ENCODE measurements at places on chromosomes 7 and 10.

- no peak for DNase-seq
Measured at GRCh38 chr10:48901319-48901718, 38.3 kb downstream of the LRRC18 start.

DNA sequence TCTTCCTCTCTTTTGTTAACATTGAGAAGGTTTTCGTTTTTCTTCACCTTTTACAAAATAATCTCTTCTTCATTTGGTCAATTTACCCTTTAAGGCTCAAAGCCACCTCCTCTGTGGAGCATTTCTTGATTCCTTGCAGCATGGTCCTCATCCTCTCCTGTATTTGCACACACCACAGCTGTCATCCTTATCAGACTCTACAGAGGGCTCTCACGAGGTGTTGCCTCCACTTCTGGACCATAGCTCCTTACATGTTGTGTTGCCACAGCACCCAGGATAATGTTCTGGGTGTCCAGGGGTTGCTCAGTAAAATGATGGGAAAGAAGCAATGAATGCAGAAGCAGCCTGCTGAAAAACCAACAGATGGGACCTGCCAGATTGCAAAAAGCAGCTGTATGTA lies 192.8 kb downstream of the SH2D4B start:
- DNase-seq = no peak

DNA sequence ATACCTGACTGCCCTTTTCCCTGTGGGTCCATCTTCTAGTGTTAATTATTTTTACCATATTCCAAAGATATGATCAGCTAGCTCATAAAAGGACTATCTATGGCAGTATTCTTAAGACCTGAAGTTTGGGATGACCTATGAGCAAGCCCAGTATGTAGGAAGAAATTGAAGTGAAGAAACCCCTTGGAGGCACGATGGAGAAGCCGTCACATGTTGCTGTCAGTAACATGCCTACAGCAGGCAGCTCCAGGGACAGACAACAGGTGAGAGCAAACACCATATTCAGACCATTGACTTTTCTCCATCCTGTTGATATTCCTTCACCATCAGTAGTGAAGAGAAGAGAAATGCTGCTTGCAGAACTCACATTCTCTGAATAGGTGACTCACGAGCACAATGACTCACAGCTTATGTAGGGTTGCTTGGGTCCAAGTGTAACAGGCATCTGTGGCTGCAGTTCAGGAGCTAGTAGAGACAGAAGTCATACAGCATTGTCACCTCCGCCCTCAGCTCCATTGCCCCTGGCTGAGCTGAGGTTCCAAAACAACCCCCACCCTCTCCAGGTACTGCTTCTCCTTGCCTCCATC lies 8.4 kb upstream of the LYZL2 start:
- DNase-seq = no peak

DNA sequence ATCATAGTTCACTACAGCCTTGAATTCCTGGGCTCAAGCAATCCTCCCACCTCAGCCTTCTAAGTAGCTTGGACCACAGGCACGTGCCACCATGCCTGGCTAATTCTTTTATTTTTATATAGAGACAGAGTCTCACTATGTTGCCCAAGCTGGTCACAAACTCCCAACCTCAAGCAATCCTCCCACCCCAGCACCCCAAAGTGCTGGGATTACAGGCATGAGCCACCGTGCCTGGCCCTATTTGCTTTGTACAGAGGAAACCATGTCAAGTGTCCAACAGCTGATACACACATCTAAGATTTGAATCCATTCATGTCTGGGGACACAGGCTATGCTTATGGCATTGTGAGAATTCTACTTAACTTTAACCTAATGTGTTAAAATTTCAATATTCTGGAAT lies 29.9 kb upstream of the MPP7 start:
- no peak for DNase-seq

DNA sequence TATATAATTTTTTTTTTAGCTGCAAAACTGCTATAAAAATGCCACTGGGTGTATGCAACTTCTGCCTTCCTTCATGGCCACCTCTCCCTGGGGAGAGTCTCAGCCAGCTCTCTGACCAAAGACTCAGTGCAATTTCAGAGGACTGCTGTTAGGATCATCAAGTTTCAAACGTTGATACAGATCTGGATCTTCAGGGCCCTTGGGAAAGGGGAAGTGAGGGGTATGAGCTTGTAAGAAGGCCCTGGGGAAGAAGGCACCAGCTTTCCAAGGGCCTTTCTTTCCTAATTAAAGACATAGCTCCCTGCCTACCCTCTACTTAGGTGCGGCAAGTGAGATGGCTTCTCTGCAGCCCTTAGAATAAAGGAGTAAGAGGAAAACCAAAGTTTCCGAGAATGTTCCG lies 130.4 kb downstream of the CUL2 start:
- no peak for DNase-seq

DNA sequence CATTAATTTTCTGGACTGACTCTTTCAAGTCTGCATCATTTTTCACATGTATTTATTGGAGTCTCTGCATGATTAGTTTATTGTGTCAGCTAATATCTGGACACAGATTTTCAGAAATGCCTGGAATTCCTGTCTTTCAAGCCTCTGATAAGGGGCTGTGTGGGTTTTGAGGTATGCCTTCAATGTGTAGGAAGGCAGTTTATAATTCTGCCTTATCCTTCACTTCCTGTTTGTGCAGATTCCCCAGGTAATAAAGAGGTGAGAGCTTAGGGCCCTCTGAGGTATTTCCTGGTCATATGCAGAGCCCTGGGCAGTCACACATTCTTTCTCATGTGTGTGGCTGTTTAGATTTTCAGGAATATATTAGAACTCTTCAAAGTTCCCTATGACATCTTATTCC lies 79.4 kb upstream of the PRKCQ start:
- no peak for DNase-seq

- no peak for DNase-seq
Measured at GRCh38 chr7:150855046-150855445, 2.7 kb downstream of the AOC1 start.

- no peak for DNase-seq
Measured at GRCh38 chr7:24966802-24967201, 13.2 kb downstream of the OSBPL3 start.

GRCh38 chr10:66151346-66151745 lies 774.5 kb upstream of the LRRTM3 start:
- DNase-seq = no peak

DNA sequence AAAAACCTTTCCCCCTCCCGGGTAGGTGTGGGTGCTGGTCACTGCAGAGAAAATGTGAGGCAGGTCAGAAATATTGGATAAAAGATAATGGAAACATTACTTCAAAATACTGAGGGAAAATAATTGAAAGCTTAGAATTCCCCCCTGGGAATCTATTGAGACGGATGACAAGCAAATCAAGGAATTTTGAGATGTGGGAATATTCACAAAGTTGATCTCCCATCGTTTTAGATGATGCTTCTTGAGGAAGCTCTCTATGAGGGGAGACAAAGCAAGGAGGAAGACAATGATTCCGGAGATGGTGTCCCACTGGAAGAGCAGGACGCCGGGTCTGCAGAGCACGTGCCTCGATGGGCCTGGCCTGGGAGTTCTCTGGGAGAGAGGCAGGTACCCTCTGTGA lies 211.0 kb downstream of the WDR37 start:
- DNase-seq = no peak

Data from NCI-H2227 treated with DMSO at 0.1 percent for 48 hours (cell line).